ENCODE measurements at places on chromosomes 6 and 20.

DNA sequence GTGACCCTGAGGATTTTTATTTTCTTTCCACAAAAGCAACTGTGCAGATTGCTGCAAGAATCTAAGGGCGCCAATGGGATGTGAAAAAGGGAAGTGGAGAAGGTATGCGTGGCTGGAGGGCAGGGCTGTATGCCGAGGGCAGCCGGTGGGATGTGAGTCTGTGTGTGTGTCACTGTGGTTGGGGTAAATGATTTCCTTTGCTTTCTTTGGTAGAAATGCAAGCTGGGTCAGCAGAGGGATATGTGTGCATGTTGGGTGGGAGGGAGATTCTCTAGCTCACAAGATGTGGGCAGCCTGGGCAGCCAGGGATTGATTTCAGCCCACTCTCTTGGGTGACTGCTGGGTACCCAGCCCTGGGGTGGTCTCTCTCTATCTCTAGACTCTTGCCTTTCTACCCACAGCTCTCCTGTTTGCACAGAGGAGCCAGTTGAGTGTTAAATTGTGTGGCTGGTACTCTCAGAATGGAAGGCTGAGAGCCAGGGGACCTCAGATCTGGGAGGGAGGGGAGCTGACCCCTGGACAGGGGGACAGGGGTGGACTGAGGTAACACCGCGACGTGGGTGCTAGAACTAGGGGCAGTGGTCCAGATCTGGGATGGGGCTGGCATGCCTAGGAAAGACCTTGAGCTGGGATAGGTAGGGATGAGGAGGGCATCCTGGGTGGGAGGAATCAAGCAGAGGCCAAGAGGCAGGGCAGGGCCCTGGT is 136.8 kb upstream of the RNF24 start:
- DNase-seq: peak; percentile 36

DNA sequence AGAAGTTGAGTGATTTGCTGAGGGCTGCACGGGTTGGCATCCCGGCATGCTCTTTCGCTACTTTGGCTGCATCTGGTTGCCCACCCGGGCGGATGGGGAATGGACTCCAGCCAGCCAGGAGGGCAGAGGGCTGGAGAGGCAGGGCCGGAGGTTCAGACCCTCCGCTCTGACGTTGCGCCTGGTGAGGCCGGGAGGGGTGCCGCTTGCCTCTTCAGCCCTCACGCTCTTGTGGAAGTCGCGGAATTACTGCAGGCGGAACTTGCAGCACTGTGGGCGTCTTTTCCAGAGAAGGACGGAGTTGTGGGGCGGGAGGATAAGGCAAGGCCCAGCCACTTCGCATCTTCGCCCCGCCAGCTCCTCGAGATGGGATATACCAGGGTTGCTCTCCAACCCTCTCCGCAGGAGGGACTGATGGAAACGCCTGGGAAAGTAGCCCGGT is 656 bp downstream of the RTEL1 start:
- no peak for DNase-seq

DNA sequence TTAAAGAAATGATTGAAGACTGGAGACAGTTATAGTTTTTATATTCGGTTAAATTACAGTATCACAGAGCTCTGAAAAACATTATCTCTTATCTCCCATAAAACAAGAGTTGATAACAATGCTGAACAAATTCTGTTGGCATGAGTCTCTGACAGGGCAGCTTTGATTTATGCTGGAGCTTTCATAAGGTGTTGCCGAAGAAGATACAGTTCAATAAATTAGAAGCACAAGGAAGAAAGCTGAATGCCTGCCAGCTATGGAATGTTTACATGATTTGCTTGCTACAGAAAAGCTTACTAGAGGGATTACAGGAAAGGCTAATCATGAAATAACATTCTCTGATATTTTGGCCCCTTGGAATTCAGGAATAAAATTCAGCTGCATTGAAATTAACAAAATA is 431.9 kb upstream of the GJE1 start:
- DNase-seq: peak; percentile 5

GRCh38 chr6:105564121-105564902 is 161.4 kb upstream of the PREP start:
- no peak for DNase-seq

DNA sequence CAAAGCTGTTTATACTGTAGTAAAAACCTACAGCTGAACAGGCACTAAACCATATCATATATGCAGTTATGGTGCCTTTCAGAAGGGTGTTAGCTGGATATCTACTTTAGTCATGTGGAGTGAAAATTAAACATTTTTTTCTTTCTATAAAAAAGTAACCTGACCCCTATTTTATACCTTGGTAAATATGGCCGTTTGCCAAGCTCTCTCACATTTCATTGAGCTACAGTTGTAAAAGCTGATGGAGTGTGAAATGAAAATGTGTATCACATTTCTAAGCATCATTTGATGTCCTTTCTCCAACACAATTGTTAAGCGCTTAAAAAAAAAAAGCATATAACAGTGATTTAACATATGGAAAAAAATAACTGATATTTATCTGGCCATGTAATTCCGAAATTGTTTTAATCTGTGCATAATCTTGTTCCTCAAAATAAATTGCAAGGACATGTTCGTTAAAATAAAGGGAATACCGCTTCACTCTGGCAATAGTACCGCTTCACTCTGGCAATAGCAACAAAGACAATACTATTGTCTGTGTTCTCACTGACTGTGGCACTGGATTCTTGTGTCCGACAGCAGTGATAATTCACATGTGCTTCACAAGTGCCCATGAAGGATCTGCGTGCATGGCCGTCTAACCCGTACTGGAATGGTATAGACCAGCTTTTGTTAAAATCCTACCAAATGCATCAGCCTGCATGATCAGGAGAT is 391.8 kb upstream of the SOX4 start:
- DNase-seq: no peak

DNA sequence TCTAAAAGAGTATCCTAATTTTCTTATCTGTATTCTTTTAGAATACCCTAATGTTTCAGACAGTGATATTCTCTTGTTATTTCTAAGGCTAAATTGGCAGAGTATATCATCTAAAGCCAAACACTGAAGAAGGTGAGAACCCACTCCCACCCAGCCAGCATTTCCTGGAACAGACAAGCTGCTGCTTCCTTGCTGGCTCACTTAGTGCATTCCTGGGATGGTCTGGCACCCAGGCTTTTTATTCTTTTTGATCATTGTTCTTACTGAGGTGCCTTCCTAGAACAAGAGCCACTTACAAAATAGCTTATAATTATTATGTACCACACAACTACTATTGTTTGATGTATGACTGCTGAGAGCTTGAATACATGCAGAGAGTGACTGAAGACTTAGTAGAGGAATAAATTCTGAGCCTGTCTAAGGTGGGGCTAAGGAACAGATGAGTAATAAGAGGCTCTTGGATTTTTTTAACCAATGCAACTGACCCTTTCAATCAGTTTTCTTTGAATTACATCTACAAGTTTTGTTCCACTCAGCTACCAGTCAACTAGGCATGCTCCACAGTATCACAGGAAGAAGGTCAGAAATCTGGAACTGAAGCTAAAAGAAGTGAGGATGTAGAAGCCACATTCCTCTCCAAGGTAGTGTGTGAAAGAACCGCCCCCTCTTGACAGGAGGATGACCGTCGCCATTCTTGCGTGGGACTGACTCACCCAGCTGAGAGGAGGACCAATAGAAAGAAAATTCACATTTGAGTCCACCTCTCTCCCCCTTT is 30.1 kb downstream of the PRPH2 start:
- no peak for DNase-seq

DNA sequence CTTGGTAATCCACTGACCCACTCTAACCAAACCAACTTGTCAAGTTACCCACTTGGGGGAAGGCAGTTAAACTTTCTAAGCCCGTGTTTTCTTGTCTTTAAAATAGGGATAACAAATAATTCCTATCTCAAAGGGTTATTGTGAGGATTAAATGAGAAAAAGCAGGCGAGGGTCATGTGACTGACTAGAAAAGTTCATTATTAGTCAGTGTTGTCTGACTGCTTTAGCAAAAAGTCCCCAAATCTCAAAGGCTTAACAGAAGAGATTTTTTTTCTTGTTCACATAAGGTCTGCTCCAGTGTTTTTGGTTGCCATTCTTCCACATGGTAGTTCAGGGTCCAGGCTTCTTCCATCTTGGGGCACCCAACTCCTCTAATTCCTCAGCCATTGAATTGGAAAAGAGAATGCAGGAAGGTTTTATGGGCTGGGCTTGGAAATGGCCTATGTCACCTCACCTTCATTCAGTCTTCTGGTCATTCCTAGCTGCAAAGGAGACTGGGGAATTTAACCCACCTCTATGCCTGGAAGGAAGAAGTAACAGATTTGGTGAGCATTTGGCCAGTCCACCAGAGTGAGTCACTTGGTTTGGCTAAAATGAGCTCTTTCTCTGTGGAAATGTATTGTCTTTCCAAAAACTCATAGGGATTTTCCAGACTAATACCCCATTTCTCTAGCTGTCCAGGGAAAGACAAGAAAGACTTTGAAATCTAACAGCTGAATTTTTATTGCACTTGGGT is 77.0 kb downstream of the CAP2 start:
- DNase-seq: no peak

GRCh38 chr6:163191704-163192537 is 222.6 kb upstream of the QKI start:
- DNase-seq: no peak

DNA sequence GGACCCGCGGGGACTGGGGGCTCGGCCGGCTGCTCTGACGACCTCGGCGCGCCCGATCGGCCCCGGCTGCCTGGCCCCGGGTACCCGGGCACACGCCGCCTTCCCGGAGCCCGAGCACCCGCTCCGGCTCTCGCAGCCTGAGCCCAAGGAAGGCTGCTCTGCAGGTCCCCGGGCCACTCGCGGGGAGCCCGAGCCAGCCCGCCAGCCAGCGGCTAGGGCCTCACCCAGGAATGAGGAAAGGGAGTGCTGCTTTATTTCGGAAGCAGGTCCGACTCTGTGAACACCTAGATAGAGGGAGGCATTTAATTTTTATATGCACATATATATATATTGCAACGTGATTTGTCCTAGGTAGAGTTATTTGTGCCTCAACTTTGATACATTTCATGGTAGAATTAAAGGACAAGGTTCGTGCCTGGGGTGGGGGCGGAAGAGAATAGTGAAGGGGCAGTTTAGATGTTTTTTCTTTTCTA is 15.5 kb downstream of the FOXA2 start:
- DNase-seq: no peak

GRCh38 chr20:4897600-4897999 is 103.7 kb downstream of the SLC23A2 start:
- no peak for DNase-seq

DNA sequence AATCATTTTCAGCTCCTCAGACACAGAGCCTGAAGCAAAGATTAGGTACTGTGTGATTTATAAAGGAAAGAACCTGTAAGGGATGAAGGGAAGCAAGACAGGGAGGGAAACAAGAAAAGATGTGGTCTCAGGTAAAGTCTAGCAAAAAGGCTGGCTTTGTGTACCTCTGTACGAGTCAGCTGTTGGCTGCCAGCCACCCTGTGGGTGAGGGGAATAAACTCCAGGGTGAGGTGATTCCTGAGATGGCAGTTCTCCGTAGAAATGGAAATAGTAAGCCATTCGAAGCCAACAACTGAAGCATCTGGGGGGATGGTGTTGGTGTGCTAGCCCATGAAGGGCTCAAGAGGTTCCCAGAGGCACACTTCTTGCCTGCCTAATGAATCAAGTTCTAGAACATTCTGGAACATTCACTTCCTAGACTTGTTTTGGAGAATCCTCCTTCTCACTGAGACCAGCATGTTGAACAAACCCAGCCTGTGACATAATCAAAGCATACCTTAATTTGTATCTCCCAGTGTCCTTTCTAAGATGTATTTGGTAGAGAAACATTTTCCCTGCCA is 10.6 kb upstream of the TTPAL start:
- no peak for DNase-seq

DNA sequence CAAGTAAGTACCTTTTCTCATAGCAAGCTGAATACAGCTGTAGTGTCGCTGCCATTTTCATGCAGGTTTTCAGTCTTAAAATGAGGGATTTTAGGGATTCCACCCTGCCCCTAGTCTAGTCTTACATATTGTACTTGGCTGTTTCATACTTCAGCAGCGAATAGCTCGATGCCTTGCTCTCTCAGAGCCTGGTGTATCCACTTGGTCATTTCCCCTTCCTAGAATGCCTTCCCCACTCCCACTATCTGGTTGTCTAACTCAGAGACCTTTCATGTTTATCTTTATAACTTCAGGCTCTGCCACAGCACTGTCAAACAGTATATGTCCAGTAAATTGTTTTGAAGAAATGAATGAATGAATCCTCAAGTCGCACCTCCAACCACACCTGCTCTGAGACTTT is 21.1 kb upstream of the IPCEF1 start:
- DNase-seq: no peak

DNA sequence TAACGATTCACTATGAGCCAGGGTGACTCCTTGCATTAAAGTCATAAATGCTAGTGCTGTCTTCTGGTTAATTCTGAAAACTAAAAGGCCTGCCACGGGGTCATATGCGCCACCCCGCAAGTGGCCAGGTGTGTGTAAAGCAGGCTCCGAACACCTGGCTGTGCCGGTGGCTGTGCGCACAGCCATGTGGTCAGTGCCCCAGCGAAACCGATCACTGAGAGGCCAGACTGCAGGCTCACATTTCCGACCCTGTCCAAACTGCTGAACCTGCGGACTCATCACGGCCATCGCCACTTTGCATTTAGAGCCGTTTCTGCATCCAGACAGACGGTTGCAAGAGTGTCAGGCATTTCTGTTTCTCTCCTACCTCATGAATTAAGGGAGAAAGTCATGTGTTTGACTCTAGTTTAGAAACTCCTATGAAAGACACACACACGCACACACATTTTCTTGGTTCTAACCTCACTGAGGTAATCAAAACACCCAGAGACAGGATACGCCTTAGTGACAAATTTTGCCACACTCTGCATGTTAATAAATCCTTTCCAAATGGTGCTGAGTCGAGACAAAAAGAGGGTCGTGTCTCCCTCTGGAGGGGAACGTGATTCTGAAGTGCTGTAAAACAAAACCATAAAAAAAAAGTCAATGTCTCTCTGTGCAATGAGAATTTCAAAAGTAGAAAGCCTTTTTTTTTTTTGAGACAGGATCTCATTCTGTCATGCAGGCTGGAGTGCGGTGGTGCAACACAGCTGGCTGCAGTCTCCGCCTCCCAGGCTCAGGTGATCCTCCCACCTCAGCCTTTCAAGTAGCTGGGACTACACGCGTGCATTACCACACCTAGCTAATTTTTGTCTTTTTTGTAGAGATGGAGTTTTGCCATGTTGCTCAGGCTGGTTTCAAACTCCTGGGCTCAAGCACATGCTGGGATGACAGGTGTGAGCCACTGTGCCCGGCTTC is 31.0 kb upstream of the TCFL5 start:
- no peak for DNase-seq

- no peak for DNase-seq
Measured at GRCh38 chr6:12170351-12171092, 119.6 kb upstream of the EDN1 start.

All from fibroblast of skin of scalp (primary cell).